HFF-Myc (cell line): ENCODE measurements at places on chromosomes 2 and 18.

DNA sequence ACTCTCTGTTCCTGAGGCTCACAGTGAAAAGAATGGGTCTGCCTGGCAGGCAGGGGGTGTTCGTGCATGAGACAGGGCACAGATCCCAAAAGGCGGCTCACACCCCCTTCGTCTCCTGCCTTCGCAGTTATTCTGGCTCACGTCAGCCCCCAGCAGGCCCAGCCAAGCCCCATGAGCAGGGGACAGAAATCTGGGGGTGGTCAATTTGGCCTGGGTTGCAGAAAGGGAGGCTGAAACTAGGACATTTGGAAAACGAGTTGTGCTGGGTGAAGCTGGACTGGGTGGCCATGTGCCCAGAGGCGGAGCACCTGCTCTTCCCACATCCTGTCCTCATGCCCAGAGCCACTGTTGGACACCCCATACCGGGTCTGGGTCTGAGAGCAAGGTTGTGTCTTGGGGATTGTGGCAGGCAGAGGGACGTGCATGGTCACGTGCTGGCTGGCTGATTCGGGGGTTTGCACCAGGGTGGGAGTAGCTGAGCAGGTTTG, 99.0 kb upstream of the MCFD2 start:
- DNase-seq = no peak

- no peak for DNase-seq
Observed at GRCh38 chr2:208207769-208208168, 17.9 kb upstream of the C2orf80 start.

DNA sequence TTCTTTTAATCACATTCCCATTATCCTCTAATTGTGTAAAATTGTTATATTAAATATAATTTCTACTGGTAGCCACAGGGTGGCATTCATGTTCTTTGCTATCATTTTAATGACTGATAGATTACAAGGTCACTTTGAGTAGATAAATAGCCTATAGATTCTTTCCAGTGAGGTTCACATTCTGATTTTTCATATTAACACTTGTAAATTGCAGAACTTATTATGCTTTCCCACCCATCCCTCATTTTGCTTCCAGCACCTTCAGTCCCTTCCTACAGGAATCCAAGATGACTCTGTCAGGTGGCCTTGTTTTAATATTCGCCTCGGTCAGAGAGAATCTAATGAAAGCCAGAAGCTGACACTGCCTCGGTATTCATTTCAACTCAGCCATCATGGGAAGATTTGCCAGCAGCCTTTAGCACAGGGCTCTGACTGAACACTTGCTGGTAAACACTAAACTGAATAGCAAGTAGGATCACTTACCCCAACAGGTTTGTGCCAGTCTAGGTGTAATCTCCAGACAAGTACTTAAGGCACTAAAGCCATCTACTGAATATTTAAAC, 101.2 kb upstream of the FSHR start:
- DNase-seq = no peak

DNA sequence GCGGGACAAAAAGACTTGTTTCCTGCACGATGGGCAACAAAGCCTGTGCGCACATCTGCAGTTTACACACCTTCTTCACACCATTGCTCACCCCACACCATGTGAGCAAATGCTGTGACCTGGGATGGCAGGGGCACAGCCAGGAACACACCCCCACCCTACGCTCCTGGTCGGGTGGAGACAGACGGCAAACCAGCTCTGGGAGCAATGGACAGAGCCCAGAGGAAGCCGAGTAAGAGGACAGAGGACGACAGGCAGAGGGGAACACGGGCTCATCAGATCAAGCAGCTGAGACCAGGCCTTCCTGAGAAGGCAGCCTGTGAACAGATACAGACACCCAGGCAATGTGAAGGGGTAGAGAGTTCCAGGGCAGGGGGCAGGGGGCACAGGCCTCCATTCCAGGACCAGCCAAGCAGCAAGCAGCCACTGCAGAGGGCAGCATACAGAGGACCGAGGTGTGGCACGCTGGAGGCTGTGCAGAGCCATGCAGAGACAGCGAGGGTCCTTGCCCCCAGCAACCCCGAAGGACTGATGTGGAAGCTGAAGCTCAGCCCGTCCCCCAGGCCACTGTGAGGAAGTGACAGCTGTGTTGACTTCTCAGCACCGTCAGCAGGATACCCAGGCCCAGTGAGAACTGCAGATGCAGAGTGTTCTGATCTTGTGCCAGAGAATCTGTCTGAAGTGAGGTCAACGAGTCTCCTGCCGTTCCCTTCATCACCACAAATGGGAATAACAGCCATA, 46.2 kb downstream of the PARD6G start:
- no peak for DNase-seq

DNA sequence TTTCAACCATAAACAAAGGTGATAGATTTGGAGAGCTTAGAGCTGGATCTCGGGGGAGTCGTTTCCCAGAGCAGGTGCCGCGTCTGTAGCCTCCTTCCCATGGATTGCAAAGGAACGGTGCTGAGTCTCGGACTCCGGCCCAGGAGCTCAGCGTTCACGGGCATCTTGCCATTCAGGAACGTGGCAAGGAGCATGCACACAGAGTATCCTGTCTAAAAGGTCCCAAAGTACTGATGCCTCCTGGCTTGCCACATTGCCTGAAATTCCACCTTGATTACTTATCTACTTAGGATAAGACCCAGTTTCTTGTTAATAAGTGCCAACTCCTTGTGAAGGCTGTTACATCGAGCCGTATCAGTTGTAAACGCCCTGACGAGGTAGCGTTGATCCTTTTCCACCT, 197.8 kb upstream of the MYT1L start:
- no peak for DNase-seq

DNA sequence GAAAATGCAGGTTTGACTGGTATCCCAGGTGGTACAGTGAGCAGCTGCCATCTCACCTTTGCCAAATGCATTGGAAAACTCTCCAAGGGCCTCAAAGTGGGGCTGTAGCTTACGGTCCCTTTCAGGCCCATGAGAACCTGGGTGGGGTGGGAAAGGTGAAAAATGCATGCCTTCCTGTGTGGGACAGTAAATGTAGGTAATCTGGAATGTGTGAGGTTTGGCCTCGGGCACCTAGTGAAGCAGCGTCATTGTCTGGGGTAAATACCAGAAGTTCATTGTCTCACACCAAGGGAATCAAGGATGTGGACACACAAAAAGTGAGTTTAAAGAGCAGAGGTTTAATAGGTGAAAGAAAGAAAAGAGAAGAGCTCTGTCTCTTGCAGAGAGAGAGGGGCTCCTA, 36.6 kb downstream of the TIMM21 start:
- DNase-seq = no peak

DNA sequence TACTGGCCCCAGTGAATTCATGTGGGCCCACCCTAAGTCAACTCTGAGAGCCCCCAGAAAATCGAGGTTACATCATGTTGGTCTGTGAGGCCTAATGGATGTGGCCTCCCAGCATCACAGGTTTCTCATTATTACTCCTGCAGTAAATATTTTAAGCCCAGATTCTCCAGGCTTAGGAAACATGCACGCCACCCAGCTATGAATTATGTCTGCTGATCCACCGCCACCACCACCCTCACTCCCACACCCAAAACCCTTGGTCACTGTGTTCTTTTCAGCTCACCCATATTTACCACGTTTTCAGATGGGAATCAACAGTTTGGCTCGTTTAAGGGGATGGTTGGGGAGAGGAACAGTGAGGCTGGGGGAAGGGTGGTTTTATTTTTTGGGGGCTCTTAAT, 128.6 kb downstream of the NCK2 start:
- no peak for DNase-seq

DNA sequence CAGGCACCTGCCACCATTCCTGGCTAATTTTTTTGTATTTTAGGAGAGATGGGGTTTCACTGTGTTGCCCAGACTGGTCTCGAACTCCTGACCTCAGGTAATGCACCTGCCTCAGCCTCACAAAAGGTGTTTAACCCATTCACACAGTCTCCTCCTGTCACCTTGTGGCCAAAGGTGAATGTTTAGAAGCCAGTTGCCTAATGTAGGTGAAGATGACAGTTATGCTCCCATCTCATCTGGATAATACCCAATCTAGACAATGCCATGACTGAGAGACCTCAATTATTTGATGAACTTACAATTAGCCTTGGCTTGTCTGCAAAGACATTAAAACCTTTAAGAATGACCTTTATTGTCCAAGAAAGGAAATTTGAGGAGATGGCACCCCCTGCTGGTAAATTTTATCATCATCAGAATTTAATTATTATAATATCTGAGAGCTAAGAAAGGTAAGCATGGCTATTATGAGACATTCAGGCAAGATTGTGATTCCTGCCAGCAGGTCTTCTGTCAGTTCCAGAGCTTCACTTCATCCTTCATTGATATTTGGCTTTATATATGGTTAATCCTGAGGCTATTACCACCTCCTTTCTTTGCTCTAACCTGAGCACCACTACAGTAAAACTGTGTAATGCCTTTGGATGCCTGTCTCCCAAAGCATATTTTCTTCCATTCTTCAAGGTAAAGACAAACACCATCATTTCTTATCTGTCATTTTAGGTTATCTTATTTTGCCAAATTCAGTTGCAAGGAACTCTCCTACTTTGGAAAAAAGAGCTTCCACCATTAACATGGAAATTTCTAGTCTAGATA, 117.6 kb downstream of the FAM124B start:
- no peak for DNase-seq

DNA sequence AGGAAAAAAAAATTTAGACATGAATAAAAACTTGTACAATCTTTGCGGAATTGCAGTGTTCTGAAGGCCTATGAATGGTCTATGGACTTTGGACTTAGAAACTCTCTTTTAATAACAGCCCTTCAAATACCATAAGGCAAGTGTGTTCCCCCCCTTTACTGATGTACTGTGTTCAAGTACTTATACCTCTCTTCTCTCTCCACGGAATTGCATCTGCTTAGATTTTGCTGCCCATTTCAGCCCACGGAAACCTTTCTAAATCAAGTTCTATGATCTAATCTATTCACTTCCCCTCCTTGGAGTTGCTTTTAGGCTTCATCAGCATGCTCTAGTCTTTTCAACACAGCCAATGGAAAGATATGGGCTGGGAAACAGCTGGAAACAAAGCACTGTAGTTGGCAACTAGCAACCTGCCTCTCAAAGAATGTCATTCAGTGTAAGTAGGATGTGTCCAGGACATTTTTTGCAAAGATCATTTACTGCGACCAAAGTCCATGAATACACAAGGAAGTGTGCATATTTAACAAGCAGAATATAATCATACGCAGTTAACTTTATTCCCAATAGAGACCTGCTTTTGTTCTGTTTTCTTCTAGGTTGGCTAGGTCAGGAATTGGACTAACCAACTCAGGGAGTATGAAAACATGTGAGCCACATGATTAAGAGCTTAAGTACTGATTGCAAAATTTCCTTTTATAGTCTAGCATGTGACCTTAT, 58.0 kb downstream of the SLC40A1 start:
- no peak for DNase-seq

DNA sequence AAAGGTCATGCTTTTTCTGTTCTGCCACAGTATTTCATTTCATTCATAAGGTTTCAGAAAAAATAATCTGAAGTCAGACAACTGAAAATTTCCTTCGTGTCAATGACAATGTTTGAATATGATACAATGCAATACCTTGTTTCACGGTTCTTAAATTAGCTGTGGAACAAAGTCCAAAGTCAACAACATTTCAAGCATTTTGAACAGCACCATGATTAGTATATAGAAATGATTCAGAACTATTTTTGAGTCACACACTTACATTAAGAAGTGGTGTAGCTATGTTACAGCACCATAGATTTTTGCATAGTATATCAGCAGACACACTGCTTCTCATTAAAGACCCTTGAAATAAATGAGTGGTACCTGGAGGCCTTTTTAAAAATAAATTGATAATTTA, 178.3 kb upstream of the DSEL start:
- DNase-seq = no peak

- DNase-seq = no peak
Observed at GRCh38 chr18:23066504-23067039, 68.7 kb upstream of the CABLES1 start.

DNA sequence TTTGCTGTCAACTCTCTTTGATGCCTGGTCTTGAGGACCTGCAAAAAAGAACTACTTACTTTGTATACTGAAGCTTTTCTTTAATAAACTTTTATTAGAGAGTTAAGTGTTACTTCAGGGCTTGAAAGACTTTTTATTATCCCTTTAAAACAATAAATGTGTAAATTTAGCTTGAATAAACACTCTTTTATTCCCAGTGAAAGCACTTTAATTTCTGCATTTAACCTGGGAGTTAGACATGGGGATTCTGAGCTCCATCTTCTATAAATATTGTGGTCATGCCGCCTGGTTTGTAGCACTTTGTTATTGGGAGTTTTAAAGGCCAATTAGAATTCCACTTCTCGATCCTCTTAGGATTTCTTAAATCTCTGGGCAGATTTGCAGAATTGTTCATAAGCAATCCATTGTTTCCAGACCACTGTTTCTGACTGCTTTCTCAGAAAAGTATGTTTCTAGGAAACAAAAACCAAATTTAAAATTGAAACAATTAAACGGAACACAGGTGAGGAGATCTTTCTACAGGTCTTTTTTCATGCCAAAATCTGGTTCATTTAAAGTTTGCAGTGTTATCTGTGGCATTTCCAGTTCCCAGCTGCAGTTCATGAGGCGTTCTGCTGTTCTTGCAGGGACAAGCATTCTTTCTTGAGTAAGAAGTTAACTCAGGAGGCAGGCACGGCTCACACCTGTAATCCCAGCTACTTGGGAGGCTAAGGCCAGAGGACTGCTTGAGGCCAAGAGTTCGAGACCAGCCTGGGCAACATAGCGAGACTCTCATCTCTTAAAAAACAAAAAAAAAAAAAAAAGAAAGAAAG, 18.1 kb upstream of the E2F6 start:
- no peak for DNase-seq

- no peak for DNase-seq
Observed at GRCh38 chr2:148534416-148535204, 109.9 kb upstream of the EPC2 start.

DNA sequence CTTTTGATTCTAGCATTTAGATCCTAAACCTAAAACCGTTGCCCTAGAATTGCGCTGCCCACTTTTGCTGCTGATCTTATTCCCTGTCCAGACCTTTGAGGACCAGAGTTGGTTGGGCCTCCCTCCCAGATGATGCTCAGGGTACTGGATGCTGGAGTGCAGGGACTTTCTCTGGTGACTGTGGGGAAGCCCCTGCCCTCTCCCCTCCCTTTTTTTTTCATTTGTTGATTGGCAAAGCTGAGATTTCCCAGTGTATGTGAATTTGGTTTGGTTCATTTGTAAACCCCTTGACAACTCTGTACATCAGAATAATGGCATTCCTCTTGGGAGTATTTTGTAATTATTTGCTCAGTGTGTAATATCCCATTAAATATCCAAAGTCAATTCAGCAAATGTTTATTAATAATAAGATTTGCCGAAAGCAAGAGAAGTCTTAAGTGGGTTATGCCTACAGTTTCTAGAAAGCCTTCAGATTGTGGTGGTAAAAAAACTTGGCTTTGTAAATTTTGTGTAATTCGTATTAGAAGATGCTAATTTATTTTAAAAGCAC, 28.3 kb downstream of the RAB31 start:
- no peak for DNase-seq

- DNase-seq = no peak
Observed at GRCh38 chr2:25389161-25389560, 47.4 kb upstream of the DNMT3A start.

GRCh38 chr2:58054264-58054663, 7.7 kb downstream of the VRK2 start:
- no peak for DNase-seq

- DNase-seq = no peak
Observed at GRCh38 chr2:116145031-116145430, 1669.5 kb upstream of the DDX18 start.
